ENCODE measurements at places on chromosomes 2 and 18.

DNA sequence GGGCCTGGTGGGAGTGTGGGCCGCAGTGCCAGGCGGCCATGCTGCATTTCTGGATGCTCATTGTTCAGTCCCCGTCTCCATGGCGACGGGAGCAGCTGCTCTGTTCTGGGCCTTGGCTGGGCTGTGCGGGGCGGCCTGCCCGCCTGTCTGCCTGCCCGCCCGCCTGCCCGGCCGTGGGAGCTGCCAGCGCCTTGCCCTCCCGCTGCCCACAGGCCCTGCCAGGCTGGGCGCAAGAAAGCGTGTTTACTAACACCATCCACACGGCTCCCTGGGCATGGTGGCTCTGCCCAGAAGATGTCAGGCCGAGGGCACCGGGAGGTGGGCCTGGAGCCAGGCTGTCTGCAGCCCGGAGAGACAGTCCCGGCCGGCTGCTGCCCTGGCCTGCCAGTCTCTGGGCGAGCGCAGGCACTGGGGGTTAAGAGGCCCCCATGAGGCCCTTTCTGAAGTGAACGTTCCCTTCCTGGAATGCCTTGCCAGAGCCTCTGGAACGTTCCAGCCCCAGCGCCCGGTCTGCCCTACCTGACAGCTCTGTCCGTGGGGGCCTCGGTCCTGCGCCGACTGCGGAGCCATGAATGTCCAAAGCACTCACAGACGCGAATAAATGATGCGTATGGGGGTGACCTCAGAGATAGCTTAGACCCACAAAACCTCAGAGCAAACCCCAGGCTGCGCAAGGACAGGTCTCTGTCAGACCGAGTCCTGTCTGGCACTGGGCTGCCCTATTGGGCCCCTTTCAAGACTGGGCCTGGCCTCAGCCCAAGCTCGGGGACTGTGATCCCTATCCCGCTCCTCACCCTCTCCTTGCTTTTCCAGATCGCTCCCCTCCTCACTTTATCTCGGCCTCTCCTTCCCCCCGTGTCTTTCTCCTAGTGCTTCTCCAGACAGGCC, 44.3 kb downstream of the MYCN start:
- no peak for DNase-seq

DNA sequence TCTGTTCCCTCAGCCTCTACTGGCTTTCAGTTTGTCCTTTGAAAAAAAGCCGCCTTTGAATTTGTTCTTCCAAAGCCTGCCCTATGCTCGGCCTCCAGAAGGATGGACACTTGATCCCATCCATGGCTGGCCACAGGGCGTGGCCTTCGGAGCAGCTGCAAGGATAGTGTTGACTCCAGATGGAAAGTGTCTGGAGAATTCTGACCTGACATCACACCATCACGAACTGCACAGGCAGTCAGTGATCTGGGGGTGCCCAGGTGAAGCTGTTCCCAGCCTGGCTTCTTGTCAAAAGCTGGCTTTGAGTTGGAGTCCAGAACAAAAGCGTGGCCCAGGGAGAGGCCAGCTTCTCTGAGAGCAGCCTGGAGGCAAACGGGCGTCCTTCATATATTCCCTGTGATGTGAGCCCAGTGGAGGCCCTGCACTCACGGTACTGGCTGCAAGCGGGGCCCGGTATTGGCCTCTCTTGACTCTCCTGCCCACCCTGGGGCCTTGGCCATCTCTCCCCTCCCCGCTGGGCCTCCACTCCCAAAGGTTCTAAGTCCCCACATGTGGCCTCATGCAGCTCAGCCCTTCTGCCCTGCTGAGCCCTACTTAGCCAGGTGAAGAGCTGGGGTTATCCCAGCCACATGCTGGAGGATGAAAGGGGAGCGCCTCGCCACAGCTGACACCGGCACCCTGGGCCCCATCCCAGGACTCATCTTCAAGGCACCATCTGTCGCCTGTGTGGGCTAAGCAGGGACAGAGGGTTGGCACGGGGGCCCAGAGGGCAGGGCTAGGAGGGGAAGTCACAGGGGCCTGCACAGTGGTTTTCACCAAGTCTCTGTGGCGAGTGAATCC, 20.4 kb upstream of the ATOH8 start:
- no peak for DNase-seq

- DNase-seq, result no peak
Observed at GRCh38 chr2:207256476-207257207, 90.9 kb upstream of the KLF7 start.

- DNase-seq, result no peak
Observed at GRCh38 chr2:53629001-53629400, 138.6 kb upstream of the CHAC2 start.

GRCh38 chr18:70418546-70419311, 129.9 kb downstream of the SOCS6 start:
- DNase-seq, result no peak

DNA sequence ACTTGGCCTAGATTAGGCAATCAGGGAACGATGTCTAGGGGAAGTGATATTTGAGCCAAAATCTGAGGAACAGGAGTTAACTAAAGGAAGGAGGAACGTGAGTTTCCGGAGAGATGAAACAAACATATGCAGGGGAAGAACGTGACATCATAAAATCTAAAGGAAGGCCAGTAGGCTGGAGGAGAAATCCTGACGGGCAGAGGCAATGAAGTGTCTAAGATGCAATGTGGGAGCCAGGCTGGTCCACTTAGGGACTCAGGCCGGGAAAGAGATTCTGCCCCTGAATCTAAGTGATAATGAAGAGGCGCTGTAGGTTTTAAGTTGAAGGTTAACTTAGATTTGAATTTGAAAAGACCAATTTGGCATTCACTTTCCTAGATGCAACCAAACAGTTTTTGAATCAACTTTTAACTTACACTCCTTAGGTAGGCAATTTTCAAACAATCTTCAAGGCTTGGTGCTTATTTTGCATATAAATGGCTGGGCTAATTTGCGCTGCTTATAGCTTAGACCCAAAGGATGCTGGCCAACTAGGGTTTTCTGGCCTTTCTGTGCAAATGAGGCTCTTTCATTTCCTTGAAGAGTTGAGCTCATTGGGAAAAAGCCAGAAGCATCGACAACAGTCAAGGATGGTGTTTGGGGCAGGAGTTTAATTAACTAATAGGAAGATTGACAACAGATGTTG, 221.7 kb downstream of the SOX11 start:
- DNase-seq, result no peak

Data from activated naive CD4-positive, alpha-beta T cell treated with Interleukin-2 at 50 U/mL for 16 hours (primary cell).